ENCODE measurements at places on chromosomes 5 and 9.

DNA sequence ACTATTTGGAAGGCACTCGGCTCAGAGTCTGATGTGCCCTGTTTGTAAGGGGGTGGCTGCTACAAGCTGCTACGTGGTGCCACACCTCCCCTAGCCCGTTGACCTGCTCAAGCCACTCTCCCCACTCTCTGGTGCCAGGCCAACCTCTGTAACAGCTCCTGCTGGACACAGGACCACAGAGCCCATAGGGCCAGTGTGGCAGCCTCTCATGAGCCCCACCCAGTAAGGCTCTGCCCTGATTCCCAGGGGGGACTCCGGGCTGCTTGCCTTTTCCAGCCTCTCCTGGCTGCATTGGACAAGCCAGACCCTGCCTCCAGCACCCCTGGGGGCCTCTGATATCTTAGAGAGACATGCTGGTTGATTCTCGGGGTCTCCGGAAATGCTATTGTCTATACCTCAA, 53.3 kb upstream of the ANGPTL2 start:
- no peak overlapping the region for H3K27ac ChIP-seq
- peaks cover 44% of the 10 kb centered on the region for H3K36me3 ChIP-seq
- no peak for DNase-seq
- peaks cover 25% of the 10 kb centered on the region for H3K4me1 ChIP-seq
- H3K27me3 ChIP-seq, result no peaks in the 10 kb centered on the region

DNA sequence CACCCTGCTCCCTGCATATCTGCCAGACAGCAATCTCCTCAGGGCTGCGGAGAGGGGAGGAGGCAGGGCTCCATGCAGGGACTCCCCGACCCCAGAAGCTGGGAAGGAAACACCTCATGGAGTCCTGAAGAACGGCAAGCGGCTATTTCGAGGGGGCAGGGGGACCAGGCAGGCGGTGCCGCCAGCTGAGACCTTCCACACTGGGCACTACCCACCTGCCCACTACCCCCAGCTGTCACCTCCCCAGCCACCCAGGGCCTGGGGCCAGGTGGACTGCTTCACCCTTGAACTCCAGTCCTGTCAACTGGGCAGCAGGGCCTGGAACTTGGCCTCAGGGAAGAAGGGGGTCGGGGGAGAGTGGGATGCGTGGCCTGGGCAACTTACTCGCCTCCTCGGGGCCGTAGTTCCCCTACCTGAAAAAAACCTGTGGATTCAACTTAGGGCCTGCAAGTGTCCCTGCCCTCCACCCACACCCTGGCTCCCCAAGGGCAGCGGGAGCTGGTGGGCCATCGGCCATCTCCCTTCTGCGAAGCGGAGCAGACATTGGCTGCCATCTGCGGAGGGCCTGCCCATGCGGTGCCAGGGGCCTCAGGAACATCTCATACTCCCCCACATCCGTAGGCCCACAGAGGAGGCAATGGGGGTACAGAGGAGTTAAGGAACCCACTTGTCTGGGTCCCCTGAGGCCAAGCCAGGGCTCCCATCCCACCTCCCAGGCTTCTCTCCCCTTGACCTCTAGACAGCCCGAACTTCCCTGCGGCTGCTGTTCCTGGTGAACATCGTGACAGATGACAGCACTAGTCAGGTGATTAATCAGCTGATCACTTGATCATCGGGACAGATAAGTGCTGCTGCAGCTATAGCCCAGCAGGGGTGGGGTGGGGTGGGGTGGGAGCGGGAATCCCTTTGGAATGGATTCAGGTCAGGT, 18.5 kb upstream of the RALGDS start:
- no peak for DNase-seq
- peaks cover 93% of the 10 kb centered on the region for H3K4me1 ChIP-seq
- peaks cover 50% of the 10 kb centered on the region for H3K36me3 ChIP-seq
- no peaks in the 10 kb centered on the region for H3K27me3 ChIP-seq

DNA sequence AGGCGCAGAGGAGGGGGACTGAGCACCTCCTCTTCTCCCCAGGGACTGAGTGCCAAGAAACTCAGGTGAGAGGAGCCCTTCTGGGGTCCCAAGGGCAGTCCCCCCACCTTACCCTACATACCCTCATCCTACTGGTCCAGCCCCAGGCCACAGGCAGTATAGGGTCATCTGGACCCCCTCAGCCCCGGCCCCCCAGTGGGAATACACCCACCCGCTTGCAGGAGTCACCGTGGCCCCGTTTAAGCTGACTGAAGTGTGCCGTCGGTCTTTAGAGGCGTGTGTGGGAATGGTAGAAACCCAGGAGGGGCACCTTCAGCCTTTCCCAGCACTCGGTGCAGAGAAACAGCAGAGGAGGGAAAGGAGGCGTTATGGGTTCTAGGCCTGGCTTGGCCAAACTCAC, 30.8 kb downstream of the COL15A1 start:
- no peak for DNase-seq
- H3K27me3 ChIP-seq, result no peaks in the 10 kb centered on the region
- H3K4me1 ChIP-seq, result peaks cover 57% of the 10 kb centered on the region
- H3K4me3 ChIP-seq, result no peak overlapping the region

DNA sequence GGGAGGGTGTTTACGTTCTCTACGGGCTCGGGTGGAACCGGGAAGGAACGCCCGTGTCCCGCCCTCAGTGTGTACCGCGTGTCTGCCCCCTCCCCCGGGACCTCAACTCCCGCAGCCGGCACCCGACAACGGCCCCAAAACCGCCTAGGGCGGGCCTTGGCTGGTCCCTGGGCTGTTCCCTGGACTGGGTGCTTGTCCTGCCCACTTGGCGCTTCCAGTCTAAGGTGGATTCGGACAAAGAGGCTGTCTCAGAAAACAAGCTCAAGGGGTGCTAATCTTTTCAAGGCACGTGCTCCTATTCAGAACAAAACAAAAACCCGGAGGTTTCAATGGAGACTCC, 379 bp upstream of the CLK4 start:
- H3K27ac ChIP-seq, result peak overlapping the region; percentile 79
- H3K36me3 ChIP-seq, result no peaks in the 10 kb centered on the region
- peaks cover 7% of the 10 kb centered on the region for H3K4me1 ChIP-seq

DNA sequence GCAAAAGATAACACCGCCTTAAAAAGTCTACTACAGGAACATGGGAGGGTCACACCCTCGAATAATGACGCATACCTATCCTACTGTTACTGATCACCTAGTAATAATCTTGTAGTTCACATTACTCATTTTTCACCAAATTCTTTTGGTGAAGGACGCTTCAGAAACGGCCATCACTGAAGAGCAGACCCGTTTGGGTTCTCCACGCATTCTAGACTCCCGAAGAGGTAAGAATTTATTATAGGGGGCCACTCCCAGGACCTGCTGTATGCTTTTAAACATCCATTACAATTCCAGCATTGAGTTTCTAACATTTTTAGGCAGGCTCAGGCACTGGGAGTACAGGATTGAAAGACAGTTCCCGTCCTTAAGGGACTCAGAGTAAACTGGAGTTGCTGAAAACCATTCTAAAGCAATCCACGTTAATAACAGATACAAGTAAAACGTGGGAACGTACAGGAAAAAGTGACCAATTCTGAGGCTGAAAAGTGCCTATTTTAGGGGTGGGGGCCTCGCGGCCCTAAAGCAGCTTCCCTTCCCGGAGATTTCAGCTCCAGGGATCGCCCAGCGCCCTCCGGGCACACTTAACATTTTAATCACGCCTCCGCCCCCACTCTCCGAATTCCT, at the start of gene FER:
Gene FER, plus strand, starts transcription at position 124 of the 627 bp plus-strand sequence. CDS start 50,286 bp downstream, outside the sequence.
- H3K4me1 ChIP-seq, result no peaks in the 10 kb centered on the region
- no peaks in the 10 kb centered on the region for H3K27me3 ChIP-seq
- no peaks in the 10 kb centered on the region for H3K36me3 ChIP-seq
- DNase-seq, result no peak
- H3K27ac ChIP-seq, result peak within 1 kb of the TSS; percentile 100

DNA sequence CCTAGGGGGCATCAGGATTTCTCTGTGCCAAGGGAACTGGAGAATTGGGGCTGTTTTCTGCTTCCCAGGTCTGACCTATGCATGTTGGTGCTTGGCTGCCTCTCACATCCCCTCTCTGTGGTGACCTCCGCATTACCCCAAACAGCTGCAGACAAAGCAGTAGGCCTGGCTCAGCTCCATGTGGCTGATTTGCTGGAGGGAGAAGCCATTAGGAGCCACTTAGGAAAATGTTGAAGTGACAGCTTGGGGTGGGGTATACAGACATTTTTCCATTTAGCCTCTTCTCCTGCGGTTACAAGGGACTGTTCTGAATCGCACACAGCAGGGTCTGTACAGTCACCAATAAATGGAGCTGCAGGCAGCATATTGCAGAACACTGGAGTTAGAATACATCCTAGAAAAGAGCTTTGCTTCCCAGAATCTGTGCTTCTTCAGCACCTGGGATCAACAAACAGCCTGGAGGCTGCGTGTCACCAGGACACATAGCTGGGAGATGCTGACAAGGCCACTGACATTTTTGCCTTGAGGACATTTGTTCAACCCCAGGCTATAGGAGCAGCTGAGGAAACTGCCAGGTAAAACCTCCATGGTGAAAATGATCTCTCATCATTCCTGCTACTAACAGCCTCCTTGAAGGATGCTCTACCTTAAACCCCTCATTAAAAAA, 335.3 kb downstream of the DIRAS2 start:
- H3K4me1 ChIP-seq, result peaks cover 6% of the 10 kb centered on the region
- DNase-seq, result peak; percentile 82
- no peak overlapping the region for H3K4me3 ChIP-seq
- H3K27ac ChIP-seq, result no peak overlapping the region
- H3K27me3 ChIP-seq, result no peaks in the 10 kb centered on the region

DNA sequence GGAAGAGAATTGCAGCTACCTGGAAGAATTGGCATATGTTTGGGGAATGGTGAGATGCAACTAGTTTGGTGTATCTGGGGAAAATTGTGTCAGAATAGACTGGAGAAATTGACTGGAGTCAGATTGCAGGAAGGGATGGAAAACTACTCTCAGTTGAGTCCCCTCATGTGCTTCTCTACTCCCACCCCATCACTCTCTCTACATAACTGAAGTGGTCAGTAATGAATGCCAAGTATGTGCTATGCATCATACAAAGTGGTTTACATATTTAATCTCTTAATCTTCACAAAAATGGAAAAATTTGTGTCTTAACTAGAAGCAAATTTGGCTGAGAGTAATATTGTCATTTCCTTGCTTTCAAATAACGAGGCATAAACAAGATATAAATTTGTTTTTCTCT, 146.4 kb upstream of the TNC start:
- no peak overlapping the region for H3K27ac ChIP-seq
- peaks cover 3% of the 10 kb centered on the region for H3K4me1 ChIP-seq
- no peak for DNase-seq

GRCh38 chr9:76194896-76195295, 199.3 kb downstream of the RFK start:
- no peaks in the 10 kb centered on the region for H3K27me3 ChIP-seq
- no peak overlapping the region for H3K27ac ChIP-seq
- no peak overlapping the region for H3K4me3 ChIP-seq
- no peaks in the 10 kb centered on the region for H3K4me1 ChIP-seq
- no peaks in the 10 kb centered on the region for H3K36me3 ChIP-seq

DNA sequence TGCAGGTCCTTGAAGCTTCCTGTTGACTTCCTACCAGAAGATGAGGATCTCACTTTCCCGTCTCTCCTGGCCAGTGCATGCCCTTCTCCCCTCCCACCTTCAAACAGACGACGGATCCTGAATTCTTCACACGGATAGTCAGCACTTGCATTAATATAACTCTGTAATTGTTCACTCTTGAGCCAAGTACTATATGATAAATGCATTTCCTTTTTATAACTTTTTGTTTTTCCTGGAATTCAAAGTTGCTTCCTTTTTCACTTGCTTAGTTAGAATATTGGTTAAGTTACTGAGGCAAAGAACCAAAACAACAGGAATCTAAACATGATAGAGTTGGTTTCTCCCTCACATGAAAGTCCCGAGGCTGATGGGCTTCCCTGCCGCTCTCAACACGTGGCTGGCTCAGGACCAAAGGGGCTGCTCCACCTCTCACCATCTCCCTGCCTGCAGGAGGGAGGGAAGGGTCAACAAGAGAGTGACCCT, 20.2 kb upstream of the EGFL7 start:
- peaks cover 32% of the 10 kb centered on the region for H3K4me1 ChIP-seq
- H3K36me3 ChIP-seq, result no peaks in the 10 kb centered on the region
- H3K27me3 ChIP-seq, result peaks cover 8% of the 10 kb centered on the region
- no peak overlapping the region for H3K4me3 ChIP-seq
- no peak for DNase-seq

Data from spinal cord (tissue), 10 donors.